ENCODE measurements at places on chromosomes 3 and 15.

DNA sequence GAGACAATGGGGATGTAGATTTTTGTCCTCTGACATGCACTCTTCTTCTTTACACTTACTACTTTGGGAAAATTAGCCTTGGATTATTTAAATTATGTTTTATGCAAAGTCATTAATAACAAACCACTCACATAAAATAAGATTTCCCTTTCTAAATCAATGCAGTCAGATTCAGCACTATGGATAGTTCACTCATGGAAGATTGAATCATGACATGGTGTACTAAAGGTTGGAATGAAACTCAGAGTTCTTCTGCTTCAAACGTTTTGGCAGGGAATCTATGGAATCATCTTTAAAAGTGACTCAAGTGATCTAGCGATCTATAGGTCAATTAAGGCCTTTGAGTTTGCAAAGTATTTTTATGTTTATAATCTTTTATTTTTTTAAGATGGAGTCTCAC lies 154.3 kb downstream of the KCNMB2 start:
- peak; percentile 8 for DNase-seq

DNA sequence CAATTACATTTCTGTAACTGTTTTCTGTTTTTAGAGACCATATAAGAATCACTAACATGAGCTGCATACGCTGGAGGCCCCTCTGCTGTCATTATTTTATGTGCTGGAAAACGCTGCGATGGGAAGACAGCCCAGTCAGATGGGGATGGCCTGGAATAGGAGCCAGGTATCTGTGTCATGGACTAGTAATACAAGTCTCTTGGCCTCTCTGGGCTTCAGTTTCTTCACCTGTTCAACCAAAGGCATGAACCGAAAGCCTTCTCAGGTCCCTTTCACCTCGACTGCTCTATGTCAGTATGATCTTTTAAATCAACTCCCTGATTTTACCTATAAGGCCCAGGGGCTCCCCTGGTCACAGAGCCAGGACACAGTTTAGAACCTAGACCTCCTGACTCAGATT lies 14.6 kb upstream of the RFTN1 start:
- no peak for DNase-seq

DNA sequence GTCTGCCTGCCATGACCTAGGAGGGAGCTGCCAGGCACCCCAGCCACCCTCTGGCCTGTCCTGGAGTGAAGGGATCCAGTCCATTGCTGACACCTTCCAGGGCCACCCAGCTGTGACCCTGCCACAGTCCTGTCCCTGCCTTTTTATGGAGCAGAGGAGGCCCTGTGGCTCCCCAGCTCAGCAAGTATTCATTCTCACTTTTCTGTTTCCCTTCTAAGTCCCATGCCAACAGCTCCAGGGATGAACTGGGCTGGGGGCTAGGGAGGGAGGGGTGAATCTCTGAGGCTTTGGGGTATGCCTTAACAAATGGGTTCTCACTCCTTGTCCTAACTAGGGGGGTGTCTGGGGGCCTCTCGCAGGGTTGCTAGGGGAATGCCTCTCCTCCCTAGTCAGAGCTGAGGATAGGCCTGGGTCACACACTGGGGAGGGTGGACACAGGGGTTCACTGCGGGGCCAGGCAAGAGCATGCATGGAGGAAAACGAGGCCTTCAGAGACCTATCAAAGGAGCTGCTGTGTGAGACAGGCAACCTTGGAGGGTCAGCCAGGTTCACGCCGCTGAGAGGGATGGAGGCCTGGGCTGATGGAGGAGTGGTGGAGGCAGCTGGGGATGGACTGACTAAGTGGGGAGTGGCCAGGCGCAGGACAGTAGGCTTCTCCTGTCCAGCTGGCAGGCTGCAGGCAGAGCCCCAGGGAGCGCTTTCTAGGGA lies 31.8 kb downstream of the EPHB3 start:
- DNase-seq = peak; percentile 23

DNA sequence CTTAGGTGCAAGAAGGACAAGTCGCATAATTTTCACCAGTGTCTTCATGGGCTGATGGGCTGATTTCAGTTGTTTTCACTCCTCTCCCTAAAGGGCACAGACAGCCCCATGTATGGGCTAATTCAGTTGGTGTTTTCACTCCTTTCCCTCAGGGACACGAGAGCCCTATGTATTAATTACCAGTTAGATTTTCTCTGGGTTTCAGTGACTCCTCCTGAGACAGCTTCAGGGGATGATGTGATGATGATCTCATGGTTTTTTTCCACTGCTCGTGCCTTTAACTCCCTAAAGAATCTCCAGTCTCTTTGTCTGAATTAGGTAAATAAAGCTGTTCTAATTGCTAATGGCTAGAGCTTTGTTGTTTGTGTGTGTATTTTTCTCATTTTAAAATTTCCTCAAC lies 9.9 kb downstream of the RAMAC start:
- DNase-seq = peak; percentile 49

GRCh38 chr15:28984421-28985315 lies 98.9 kb downstream of the APBA2 start:
- DNase-seq = peak; percentile 9

- no peak for DNase-seq
Observed at GRCh38 chr3:127404221-127405009, 116.6 kb upstream of the PRR20G start.

DNA sequence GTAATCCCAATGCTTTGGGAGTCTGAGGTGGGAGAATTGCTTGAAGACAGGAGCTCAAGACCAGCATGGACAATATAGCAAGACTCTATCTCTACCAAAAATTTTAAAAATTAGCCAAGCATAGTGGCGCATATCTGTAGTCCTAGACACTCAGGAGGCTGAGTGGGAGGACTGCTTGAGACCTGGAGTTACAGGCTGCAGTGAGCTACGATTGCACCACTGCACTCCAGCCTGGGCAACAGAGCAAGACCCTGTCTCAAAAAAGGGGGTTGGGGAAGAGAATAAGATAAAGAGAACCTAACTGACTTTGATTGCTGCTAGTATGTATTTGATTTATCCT lies 755 bp downstream of the CD200R1 start:
- DNase-seq = no peak

- DNase-seq = no peak
Observed at GRCh38 chr3:192550356-192550755, 177.0 kb downstream of the FGF12 start.

GRCh38 chr3:53890726-53891475 lies 758 bp downstream of the SELENOK start:
- DNase-seq = peak; percentile 59

DNA sequence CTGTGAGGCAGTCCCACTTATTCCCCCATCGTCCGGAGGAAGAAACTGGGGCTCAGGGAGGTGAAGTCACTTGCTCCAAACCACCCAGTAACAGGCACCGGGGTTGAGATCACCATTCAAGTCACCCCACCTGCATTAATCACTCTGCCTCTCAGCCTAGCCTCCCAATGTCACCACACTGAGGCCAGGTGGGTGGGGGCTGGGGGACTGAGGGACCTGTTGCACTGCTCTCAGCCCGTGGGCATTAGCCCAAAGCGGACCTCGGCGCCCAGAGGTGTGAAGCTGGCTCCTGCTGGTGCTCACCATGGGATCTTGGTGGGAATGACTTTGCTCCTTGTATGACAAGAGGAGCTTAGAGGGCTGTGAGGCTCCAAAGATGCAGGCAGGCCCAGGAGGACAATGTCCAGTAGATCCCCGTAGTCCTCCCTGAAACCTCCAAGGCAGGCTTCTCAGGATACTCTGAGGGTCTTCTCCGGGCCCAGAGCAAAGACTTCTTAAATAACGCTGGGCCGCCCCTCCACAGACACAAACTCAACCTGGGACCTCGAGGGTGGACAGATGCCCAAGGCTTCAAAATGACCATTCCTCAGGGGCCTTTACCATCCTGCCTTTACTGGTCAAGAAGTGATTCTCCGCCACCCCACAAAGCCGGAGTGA lies 1.7 kb downstream of the NT5DC2 start:
- DNase-seq = no peak

DNA sequence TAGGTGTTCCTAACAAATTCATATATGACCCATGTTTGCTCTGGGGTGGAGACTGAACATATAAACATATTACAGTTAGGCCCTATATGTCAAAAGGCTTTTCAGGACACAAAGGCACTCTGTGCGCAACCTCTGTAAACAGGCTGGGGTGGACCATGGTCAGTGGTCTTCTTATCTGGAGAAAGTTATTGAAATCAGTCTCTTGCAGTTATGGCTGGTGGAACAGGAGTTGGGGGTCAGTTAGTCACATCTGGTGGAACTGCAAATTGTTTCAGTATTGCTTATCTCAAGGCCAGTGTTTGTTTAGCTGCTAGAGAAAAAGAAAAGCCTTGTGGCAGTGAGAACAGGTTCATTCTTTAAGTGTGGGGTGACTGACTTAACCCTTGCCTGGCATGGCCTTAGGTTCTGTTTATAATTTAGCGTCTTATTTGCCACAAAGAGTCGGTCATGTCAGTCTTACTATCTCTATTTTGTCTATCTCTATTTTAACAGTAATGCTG lies 5.9 kb upstream of the GP9 start:
- DNase-seq = no peak

- DNase-seq = no peak
Observed at GRCh38 chr3:142046320-142047020, 102.9 kb downstream of the TFDP2 start.

DNA sequence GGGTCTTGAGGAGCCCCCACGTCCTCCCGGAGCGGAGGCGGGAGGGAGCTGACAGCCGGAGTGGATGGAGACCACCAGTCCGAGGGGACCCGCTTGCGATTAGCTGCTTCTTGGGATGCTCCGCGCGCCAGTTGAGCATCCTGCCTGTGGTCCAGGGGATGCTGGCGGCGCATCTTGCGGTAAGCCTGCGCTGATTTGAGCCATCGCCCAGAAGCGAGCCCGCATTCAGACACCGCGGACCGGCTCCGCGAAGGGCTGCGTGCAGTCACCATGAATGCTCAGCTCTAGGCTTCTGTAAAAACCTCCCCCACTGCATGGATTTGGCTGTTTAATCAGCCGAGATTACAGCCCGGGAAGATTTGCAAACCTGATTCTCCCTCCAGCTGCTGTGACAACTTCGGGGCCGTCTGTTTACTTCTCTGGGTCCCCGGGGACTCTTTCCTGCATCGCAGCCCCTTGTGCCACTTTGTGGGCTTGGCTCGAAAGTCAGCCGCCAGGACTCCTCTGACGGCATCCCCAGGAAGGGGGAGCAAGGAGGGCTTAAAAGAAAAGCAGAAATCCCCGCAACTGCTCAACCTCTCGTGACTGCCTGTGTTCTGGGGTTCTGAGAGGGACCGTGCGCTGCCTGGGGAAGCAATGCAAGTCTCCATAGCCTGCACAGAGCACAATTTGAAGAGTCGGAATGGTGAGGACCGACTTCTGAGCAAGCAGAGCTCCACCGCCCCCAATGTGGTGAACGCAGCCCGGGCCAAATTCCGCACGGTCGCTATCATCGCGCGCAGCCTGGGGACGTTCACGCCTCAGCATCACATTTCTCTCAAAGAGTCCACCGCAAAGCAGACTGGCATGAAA lies 171.1 kb downstream of the KCNAB1 start:
- DNase-seq = peak; percentile 58

DNA sequence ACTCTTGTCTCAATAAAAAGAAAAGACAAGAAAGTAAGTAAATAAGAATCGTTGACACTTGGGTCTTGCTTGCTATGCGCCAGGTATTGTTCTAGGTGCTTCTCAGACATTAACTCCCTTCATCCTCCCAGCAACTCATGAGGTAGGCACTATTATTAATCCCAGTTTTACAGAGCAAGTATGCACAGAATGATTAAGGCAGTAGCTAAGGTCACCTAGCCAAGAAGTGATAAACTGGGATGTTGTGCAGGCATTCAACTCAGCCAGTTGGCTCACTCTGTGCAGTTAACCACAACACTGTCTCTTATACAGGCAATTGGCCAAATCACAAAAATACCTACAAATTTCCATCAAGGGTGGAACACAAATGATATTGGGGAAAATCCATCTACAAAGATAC lies 1.7 kb upstream of the C3orf33 start:
- DNase-seq = peak; percentile 42

DNA sequence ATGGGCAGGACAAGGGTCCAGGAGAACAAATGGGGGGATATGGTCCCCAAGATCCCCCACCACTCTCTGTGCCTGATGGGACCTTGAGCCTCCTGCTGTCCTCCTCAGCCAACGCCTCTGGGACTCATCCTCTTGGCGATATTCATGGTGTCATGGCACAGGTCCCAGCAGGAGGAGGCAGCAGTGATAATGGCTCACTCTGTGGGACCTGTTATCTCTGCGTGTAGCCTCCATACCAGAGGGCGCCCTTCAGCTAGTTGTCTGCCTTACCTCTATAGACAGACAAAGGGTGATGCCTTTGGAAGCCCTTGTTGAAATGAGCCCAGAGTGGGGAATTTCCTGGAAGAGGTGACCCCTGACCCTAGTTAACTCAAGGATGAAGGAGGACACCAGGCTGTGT lies 7.4 kb downstream of the ZBTB47 start:
- no peak for DNase-seq

DNA sequence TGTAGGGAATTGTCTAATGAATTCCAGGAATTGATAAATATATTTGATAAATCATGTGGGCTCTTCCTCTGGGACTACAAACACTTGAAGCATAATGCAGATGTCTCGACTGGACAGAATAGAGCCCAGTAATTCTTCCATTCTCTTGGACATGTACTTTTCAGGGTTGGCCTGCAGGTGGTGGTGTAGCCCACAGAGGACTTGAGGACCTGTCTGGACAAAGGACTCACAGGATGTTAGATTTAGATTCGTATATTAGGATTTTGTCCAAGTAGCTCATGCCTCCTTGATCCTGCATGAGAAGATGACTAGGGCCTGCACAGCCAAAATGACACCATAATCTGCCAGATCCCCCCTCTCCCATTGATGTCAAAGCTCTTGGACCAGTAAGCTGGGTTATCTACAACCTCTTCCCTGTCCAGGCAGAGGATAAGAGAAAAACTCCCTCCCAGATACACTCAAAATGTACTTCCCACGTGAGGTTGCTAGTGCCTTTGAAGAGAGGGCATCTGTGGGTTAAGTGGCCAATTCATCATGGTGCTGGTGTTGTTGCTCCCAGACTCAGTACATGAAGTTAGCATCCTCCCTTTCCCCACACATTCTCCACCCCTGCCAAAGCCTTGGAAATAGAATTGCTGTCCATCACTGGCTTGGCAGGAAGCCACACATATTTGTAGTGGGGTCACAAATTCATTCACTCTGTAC lies 88.6 kb upstream of the ZNF280D start:
- peak; percentile 74 for DNase-seq

DNA sequence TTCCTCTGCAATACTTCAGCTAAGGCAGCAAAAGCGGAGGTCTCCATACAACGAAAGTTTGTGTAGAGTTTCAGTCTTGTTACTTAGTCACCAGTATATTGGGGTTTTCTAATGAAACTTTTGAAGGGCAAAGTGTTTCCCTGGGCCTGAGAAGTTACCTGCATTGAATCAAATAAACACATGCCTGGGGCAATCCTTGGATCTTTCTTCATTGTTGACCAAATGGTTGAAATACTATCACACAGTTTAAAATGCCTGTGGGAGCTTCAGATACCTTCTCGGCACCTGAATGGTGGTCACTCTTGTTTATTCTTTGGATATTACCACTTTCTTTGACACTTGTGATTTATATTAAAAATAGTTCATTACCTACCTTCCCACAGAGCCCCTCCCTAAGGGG lies 988 bp upstream of the CHSY1 start:
- peak; percentile 37 for DNase-seq

Data from GM23248 (cell line).